Retinal pigment epithelial cell (primary cell): ENCODE measurements at places on chromosomes 12 and 14.

- DNase-seq = no peak
Observed at GRCh38 chr12:31369712-31370521, 44.0 kb upstream of the SINHCAF start.

GRCh38 chr12:11824069-11824468, 174.6 kb downstream of the ETV6 start:
- no peak for DNase-seq

- DNase-seq = no peak
Observed at GRCh38 chr12:5511644-5512600, 80.0 kb downstream of the NTF3 start.

DNA sequence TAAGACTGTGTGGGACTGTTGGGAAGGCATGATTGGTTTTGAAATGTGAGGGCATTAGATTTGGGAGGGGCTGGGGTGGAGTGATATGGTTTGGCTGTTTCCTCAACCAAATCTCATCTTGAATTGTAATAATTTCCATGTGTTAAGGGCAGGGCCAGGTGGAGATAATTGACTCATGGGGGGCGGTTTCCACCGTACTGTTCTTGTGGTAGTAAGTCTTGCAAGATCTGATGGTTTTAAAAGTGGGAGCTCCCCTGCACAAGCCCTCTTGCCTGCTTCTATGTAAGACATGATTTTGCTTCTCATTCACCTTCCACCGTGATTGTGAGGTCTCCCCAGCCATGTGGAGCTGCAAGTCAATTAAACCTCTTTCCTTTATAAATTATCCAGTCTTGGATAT, 76.6 kb upstream of the PPFIA2 start:
- no peak for DNase-seq

DNA sequence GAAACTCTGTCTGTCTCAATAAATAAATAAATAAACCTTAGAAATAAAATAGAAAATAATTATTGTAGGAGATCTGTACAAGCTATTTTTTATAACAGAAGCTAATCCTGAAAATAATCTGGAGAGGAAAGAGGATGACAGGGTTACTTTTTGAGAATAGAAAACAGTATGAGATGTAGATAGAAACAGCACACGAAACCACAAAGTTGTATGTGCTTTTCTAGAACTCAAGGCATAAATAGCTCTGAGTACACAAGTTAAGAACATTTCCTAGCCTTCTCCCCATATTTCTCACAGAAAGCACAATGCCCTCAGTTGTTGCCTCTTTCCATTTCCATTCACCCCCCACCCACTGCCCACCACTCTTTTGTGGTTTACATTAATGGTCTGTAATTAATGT, 35.7 kb downstream of the SLC38A4 start:
- no peak for DNase-seq

DNA sequence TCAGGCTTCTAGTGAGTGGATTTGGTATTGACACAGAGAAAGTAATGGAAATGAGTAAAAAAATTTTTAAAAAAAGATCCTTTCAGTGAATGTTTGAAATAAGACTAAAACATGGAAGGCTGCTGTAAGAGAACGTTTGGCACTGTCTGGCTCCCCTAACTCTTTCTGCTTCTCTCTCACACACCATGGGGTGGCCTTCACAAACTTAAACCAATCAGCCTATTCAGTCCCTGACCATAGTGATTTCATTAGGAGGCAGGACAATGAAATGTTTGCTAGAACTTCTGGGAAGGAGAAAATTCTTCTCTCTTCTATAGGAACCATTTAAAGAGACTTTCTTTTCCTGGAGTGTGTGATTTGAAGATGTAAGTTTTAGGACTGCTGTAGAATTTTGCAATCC, 84.2 kb upstream of the GRIN2B start:
- no peak for DNase-seq

GRCh38 chr12:4954621-4955354, 45.1 kb downstream of the KCNA1 start:
- DNase-seq = no peak

- DNase-seq = no peak
Observed at GRCh38 chr14:100219126-100219785, 19.7 kb upstream of the YY1 start.

DNA sequence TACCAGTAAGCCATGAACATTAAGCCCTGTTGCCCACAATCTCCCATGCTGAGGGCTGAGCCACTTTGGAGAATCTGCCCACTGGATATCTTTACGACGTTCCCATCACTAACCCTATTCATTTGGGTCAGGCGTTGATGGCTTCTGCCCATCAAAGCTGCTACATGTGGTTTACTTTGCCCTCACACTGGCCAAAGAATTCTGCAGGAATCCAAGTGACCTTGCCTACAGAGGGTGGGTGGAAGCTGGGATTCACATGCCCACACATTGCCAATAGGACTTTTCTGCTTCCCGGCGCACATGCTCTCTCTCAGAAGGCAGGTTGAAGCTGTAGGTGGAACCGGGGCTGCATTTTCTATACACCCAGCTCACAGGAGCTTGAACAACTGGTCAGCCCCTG, 28.3 kb downstream of the OAS2 start:
- DNase-seq = no peak

GRCh38 chr12:127655691-127656090, 611.3 kb upstream of the TMEM132C start:
- no peak for DNase-seq

DNA sequence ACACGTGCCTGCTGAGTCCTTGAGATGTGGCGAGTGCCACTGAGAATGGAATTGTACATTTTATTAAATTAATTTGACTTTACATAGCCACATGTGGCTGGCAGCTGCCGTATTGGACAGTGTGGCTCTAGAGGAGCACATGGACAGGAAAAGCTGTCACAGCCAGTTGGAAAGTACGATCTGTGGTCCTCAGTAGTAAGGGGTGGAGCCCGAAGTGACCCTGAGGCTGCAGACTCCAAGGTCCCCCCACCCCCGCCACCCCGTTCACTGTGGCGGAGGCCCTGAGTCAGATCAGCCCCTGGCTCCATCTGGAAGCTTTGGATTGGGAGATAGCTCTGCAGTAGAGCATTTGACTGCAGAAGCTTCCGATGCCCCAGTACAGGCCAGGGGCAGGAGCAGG, 25.8 kb upstream of the BEGAIN start:
- no peak for DNase-seq

DNA sequence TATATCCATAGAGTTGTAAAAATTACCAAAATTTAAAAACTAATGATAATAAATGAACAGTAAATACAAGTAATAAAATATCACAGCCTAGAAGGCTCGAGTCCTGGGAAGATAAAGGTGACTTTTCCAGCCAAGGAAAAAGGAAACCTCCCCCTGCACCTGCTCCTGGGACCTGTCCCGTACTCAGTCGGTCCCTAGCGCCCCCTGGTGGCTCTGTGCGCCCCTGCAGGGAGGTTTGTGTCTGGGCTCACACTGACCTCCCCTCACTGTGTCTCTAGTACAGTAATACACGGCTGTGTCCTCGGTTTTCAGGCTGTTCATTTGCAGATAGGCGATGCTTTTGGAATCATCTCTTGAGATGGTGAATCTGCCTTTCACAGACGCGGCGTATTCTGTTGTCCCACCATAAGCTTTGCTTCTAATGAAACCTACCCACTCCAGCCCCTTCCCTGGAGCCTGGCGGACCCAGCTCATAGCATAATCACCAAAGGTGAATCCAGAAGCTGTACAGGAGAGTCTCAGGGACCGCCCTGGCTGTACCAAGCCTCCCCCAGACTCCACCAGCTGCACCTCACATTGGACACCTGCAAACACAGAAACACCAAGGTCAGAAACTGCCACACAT, 1030.4 kb downstream of the TMEM121 start:
- no peak for DNase-seq

- DNase-seq = no peak
Observed at GRCh38 chr12:53986686-53987483, 1.9 kb downstream of the HOXC10 start.

- no peak for DNase-seq
Observed at GRCh38 chr12:49932533-49933130, 17.9 kb upstream of the AQP2 start.

- no peak for DNase-seq
Observed at GRCh38 chr12:132085291-132085635, 58.9 kb downstream of the DDX51 start.

DNA sequence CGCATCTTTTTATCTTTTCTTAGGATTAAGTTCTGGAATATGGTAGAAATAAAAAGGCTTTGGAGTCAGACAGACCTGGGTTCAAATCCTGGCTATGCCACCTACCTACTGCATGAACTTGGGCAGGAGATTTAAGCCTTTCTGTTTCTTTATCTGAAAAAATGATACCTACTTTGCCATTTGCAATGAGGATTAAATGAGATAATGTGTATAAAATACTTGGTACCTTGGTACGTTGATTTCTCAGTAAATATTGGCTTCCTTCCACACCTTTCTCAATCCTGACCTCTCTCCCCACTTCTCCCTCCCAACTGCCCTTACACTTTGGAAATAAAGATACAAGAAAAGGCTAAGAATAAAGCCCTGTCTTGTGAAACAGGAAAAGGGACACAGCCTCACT, 172.6 kb downstream of the PAX9 start:
- DNase-seq = no peak

DNA sequence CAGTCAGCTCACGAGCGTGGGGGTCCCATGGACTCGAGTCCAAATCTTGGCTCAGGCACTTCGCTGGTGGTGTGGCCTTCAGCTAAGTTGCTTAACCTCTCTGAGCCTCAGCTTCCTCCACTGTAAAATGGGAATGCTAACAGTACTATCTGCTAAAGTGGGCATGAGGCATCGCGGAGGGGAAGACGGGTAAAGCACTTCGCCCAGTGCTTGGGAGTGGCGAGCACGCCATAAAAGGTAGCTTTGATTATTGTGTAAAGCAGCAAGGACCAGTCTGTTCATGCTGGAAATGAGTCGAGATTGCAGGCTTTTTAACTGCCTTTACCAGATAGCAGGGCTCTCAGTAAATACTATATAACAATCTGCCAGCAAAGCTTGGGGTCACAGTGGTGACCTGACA, 24.5 kb downstream of the HRK start:
- no peak for DNase-seq

GRCh38 chr14:70744641-70745040, 64.7 kb downstream of the MAP3K9 start:
- no peak for DNase-seq

GRCh38 chr12:103966736-103967135, 1.1 kb downstream of the TDG start:
- DNase-seq = no peak

GRCh38 chr12:120115066-120115465, 1.5 kb downstream of the RAB35 start:
- no peak for DNase-seq

GRCh38 chr14:36513012-36513420, 7.0 kb downstream of the NKX2-1 start:
- DNase-seq = no peak

DNA sequence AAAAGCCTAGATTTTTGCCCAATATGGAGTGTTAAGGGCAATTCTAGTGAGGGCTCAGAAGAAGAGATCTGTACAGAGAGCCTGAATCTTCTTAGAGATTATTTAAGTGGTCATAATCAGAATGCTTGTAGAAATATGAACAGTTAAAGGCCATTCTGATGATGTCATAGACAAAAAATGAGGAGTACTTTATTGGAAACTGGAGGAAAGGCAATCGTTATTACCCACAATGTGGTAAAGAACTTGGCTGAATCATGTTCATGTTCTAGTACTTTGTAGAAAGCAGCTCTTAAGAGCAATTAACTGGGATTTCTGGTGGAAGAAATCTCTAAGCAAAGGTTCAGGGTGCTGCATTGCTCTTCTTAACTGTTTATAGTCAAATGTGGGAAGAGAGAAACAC, 36.4 kb upstream of the SYT10 start:
- DNase-seq = peak; percentile 64

DNA sequence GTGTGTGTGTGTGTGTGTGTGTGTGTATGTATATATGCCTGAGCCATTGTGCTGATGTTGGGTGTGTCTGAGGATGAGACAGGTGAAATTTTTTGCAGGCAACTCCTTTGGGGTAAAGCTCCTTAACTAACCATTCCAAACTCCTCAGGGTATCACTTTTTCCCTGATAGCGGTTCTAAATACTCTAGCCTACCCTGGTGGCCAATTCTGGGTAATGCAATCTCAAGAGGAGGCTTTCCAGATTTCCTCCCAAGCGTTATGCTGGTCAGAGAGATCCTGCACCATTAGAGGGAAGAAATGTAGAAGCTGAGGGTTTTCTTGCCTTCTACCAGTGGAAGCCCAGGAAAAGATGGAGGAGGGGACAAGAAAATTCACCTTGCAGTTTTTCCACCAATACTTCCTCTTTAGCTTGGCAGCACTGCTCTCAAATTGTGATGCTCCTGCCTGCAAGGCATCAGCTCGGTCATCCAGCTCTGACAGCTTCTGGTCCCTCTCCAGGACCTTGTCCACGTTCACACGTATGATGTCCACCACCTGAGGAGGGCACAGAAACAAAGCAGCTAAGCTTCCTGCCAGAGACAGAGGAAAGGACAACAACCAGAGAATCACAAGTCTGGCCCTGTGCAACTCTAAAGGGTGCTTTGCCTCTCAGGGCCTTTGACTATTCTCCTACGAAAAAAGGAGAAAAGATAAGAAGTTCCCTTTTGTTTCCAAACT, 4.9 kb downstream of the VAMP1 start:
- DNase-seq = no peak

DNA sequence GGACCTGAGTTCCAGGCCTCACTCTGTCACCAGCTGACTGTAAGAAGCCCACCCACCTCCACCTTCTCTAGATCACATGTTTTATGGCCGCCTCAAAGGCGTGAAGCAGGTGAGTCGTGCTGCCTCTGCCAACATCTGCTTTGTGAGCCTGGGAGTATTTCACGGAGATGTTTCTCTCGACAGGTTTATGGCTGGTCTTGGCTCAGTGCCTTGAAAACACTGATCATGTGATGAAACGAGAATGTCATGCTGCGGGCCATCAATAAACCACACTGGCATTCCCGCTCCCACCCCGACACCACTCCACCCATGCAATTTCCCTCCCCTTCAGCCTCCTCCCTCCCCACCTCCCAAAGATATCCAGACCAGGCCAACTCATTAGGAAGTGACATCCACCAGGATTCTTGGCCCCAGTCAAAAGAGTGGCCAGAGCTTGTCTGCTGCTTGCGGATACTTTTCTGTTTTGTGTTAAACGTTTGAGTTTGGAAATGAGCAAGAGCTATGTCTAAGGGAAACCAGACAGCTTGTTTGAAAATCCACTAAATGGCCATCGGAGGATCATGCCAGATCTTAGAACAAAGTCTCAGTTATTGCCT, 53.8 kb upstream of the NTF3 start:
- no peak for DNase-seq

GRCh38 chr14:96085369-96085768, 46.2 kb downstream of the C14orf132 start:
- no peak for DNase-seq
